ENCODE measurements at places on chromosomes 13 and 19.

GRCh38 chr19:6064336-6065073 is 45.8 kb downstream of the RFX2 start:
- DNase-seq = no peak

- no peak for DNase-seq
Observed at GRCh38 chr13:39641645-39642044, 13.8 kb upstream of the COG6 start.

DNA sequence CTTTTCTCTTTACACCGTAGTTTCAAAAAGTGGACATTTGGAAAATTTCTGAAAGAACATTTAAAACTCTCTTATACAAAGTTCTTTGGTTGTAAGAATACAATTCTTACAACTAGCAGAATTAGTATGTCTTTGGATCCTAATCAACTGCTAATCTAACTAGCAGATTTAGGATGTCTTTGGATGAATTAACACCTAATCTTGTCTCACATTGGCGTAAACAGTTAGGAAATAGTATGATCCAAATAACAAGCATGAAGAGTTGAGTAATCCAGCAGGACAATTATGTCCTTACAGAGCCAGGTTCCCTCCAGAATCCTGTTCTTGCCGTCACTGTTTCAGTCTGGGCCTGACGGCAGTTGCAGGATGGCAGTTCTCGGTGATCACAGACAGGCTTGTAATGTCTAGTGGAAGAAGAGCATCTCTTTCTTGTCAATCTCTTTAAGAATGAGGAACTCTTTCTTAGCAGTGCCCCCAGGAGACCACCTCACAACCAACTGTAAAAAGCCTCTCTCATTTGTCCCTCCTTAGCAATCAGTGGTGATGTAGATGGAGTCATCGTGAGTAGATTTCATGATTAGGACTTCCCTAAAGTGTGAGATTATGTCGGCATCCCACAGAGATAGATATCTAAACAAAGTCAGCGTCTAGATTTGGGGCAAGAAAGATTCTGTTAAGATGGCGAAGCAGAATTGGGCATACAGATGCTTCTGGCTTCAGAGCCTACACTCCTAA is 5.7 kb upstream of the TNFSF13B start:
- no peak for DNase-seq

- DNase-seq = no peak
Observed at GRCh38 chr19:48085076-48085475, 25.5 kb downstream of the PLA2G4C start.

- DNase-seq = no peak
Observed at GRCh38 chr13:31175847-31176532, 14.3 kb upstream of the HSPH1 start.

DNA sequence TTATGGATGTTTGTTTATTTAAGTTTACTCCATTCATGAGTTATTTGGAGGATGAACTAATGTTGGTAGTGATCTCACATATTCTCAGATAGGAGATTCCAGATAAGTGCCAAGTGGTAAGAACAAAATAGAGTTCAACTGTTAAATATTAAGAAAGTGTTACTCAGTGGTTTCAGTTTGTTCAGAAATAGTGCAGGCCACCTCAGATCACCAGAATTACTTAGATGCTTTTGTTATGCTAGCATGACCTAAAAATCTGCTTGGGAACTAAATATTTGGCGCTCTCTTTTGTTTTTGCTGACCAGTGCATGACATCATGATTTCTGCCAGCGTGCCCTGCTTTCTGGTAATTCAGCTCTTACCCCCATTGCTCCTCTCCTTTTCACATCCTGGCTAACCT is 15.6 kb downstream of the CLDN10 start:
- no peak for DNase-seq

DNA sequence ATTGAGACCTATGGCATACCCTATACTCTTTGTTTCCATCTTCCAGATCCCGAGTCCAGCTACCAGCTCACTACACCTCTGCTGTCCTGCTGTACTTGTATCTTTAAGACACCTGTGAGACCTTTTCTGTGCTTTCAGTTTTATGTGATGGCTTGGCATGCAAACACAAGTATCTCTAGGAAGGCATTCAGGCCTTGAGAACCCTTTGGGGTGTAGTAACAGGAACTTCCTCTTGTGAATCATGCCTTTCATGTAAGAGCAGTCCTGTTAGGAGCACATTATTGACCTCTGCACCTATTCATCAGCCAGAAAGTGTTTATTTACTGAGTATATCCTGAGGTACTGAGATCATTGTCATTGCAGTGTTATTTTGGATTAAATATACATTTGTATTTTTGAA is 87.0 kb upstream of the HTR2A start:
- no peak for DNase-seq

- DNase-seq = no peak
Observed at GRCh38 chr13:27128825-27129627, 42.6 kb downstream of the USP12 start.

DNA sequence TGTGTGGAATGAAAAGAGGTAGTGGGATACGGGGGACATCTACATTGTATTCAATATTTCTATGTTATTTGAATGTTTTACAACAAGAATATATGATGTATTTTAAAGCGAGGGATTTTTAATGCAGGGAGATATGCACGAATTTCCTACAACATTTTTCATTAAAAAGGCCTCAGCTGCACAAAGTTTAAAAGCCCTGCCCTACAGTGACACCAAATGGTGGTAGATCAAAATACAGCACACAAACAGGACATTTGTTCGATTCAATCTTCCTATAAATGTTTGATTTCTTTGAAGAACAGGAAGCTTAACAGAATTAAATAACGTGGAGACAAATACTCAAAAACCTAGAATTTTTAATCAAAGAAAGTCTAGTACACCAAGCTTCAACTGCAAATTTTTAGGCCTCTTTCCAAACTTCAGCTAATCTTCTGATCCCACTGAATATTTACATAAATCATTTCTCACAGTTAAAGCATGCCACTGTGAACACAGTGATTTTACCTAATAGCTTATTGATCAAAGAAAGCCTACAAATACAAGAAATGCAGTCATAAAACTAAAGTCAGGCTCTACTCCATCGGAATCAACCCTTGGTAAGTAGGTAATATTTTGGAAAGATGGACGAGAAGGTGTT is 257.2 kb downstream of the DIAPH3 start:
- no peak for DNase-seq
